Activated T-cell treated with anti-CD3 and anti-CD28 coated beads, Interleukin-2, amount 50 U/mL, for 4 hours (primary cell): ENCODE measurements at places on chromosomes 2 and 18. TPM values are rescaled to one million over a fixed set of nuclear protein-coding genes. Genes with fewer than 3 reads are reported as not detected.

- DNase-seq = no peak
Measured at GRCh38 chr18:9106800-9107584, 4.5 kb downstream of the NDUFV2 start.

DNA sequence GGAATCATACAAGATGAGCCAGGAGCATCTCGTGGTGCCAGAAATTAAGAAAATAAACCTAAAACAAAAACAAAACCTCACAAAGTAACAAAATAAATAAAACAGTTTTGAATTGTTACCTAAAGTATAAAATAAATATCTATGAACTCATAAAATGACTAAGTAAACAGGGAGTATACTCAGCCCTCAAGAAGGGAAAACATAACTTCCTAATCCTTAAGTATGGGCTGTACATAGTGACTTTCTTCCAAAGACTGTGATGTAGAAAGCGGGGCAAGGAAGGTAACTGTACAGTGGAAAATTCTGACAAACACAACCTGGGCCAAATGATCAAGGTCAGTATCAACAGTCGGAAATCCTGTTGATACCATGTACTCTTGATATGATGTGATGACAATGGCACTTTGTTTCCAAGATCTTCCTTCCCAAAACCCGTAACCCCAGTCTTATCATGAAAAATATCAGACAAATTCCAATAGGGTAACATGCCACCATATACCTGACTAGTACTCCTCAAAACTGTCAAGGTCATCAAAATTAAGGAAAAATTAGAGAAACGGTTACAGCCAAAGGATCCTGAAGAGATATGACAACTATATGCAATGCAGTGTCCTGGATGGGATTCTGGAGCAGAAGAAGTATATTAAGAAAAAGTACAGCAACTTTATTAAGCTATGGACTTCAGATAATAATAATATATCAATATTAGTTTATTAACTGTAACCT lies 76.0 kb upstream of the XIRP2 start:
- DNase-seq = no peak

ALLC gene
- total RNA-seq = not detected

VAMP8 gene
- total RNA-seq = 71.2 TPM

GORASP2 gene
- total RNA-seq = 98.0 TPM

DNA sequence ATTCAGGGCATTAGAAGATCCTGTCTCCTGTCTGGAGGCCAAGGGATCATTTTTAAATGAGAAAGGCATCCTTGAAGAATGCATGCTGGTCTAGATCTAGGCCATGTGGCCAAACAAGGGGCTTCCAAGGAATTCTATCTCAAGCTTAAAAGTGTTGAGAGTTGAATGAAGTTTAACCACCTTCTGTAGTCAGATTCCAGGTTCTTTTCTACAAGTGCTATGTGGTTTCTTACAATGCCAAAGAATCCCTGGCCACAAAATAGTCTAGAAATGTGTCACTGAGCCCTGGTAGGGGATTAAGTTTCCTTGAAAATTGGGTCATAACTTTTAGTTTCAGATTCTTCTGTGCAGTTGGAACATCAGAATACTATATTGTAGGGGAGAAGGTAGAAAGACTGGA lies 640.7 kb upstream of the ACVR2A start:
- DNase-seq = no peak

GRCh38 chr2:120605231-120605935 lies 130.3 kb upstream of the GLI2 start:
- no peak for DNase-seq

GRCh38 chr18:36711014-36711725 lies 117.6 kb downstream of the TPGS2 start:
- DNase-seq = no peak
